DMS79 treated with DMSO at 0.1 percent for 48 hours (cell line): ENCODE measurements at places on chromosomes 12 and 14.

DNA sequence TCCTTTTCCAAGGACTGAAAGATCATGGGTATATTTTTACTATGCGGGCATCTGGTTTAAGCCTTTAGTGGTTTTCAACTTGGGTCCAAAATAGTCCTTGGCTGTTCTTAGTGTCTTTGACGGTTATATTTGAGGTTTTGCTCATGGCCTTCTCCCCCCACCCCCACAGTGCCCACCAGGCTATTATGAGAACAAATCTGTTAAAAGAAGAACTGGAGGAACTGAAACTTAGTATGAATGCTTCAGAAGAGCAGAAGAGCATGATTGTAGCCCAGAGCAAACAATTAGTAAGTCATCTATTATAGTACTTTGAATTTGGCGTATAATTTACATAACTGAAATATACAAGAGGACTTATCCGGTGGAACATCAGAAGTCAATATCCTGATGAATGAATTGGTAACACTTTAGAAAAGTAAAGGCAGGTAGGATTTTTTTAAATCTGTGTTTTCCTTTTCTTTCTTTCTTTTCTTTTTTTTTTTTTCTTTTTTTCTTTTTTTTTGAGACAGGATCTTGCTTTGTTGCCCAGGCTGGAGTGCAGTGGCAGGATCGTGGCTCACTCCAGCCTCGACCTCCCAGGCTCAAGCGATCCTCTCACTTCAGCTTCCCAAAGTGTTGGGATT, 71.8 kb upstream of the BCAT1 start:
- DNase-seq, result no peak

DNA sequence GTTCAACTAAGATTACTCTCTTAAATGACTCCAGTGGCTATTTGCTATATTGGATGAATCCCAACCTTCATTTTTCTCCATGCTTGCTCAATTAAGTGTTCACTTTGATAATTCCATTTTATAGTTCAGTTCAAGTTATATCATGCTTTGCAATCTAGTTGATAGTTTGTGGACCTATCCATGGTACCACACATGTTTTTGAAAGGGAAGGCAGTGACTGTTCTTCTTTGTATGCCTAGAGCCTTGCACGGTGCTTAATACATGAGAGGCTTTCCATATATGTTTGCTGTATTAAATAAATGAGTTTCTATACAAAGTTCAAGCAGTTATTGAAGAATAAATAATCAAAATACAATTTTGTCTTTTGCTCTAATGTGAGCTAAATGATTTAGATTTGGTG, 391.3 kb downstream of the NELL2 start:
- DNase-seq, result no peak

GRCh38 chr12:1922075-1922709, 3.7 kb upstream of the CACNA2D4 start:
- no peak for DNase-seq

DNA sequence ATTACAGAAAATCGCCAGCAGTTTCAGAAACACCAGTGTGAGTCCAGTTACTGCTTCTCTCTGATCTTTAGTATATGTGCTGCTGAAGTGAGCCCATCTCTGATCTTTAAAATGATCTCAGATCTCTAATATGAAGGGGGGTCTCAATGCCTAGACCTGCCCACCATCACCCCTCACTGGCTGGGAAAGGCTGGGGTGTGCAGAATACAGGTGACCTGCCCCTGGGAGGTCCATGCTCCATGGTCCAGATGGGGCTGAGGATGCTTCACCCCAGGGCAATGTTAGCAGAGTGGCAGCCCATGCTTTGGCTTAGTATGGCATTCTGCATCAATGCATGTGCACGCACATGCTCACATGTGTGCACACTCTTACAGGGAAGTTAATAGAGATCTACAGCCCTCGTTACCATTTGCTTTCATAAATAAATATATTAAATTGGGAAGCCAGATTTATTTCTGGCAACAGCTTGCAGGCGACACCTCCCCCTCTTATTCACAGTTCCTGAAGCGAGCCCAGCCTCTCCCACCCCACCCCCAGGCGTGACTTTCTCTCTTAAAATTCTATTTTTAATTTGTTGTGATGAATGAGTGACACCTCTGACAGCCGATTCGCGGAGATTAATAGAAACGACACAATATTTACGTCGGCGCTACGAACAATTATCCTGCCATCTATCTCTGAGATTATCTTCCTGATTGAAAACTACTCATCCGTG, 104.7 kb upstream of the ESRRB start:
- no peak for DNase-seq

DNA sequence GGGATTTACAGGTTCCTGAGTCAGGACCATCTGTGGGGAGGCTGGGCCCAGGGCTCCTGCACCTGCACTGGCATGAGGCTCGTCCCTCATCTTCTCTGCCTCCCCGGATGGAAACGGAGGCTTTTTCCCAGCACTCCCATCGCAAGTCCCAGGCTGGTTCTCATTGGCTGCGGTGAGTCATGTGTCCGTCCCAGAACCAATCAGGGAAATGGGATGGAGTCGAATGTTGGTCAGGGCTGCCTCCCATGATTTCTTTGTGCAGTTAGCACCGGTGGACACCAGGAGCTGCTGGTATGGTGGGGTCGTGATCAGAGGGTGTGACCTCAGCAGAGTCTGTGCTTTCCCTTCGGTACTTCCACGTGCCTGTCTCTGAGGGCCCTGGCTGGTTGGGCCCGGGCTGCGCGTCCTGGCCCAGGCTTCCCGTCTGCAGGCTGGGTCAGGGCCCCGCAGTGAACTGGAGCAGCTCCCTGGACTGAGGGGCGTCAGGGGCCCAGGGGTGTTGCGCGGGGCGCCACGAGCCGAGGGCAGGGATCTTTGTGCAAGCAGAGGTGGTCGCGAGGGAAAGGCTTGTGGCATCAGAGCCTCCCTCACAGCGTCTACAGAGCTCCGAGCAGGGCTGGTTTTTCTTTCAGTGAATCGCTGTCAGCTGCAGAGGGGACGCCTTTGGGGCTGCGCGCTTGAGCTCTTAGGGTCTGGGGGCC, 168.1 kb downstream of the ADGRD1 start:
- DNase-seq, result no peak

DNA sequence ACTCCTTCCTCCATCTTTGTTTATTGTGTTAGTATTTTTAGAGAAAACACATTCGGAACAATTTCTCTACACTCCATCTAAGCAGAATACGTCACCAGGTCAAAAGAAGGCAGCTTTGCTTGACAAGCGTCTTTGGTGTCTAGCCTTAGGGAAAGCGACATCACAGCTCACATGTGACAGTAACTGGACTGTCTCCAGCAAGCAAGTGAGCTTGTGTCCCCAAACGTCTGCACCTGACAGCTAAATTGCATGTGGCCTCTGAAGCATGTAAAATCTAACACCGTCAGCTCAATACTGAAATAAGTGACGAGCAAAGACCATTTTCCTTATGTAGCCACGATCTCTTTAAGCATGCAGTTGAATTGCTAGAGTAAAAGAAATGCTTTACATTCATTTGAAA, 509.8 kb downstream of the GLT1D1 start:
- DNase-seq, result peak; percentile 21

- DNase-seq, result no peak
Observed at GRCh38 chr12:54404061-54405004, 14.7 kb downstream of the ITGA5 start.

DNA sequence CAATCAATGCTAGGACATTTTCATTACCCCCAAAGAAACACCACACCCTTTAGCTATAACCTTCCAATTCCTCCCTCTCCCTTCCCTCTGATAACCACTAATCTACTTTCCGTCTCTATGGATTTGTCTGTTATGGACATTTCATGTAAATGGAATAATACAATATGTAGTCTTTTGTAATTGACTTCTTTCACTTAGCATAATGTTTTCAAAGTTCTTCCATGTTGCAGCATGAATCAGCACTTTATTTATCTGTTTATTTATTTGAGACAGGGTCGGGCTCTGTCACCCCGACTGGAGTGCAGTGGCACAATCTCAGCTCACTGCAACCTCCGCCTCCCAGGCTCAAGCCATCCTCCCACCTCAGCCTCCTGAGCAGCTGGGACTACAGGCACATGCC, 1.2 kb upstream of the RBM19 start:
- no peak for DNase-seq

- no peak for DNase-seq
Observed at GRCh38 chr14:53032838-53033390, 82.1 kb upstream of the FERMT2 start.

GRCh38 chr12:56282579-56282978, 15.8 kb downstream of the COQ10A start:
- DNase-seq, result no peak

- DNase-seq, result no peak
Observed at GRCh38 chr12:128079446-128079845, 187.5 kb upstream of the TMEM132C start.

DNA sequence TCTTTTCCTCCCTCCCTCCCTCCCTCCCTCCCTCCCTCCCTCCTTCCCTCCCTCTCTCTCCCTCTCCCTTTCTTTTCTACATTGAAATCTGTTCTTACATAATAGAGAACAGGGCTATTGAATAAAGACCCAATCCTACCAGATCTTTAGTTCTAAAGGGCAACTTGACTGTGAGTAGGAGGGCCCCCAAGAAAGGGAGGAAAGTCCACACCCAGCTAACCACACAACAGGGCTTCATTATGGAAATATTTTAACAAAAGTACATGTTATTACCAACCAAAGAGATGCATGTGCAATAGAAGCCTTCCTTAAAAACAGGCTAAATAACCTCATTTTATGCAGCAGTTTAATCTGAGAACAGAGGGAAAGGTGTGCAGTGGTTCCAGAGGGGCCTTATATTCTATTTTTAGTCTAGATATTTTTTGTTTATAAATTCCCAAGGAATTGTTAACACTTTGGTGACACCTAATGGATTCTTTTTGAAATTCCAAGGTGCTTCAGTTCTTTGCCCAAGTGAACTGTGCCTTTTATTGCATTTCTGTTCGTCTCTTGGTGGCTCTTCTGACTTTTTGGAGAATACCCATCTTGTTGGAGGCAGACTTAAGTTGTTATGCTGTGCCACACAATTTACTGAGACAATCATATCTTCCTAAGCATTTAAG, 63.0 kb downstream of the GNS start:
- peak; percentile 27 for DNase-seq

DNA sequence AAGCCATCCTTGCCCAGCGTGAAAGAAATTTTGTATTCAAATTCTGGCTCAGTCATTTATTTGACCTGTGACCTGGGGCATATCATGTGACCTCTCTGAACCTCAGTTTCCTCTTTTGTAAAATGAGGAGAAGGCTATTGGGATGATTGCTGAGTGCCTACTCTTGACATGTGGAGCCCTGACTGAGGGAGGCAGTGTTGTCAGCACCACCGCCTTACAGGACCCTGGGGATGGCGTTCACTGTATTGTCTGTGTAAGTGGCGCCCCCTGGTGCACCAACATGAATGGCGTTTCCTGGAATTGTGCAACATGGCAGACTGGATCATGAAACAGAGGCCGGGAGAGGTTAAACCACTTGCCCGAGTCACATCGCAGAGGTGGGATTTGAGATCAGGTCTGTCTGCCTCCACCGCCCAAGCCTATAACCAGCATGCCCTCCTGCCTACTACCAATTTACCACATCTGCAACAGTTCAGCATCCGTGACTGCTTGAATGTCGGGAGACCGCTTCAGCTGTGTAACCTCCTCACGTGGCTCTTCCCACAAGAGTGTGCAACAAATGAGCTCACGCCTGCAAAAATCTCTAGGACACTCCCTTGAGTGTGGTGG, 20.1 kb upstream of the CCDC63 start:
- DNase-seq, result peak; percentile 69

DNA sequence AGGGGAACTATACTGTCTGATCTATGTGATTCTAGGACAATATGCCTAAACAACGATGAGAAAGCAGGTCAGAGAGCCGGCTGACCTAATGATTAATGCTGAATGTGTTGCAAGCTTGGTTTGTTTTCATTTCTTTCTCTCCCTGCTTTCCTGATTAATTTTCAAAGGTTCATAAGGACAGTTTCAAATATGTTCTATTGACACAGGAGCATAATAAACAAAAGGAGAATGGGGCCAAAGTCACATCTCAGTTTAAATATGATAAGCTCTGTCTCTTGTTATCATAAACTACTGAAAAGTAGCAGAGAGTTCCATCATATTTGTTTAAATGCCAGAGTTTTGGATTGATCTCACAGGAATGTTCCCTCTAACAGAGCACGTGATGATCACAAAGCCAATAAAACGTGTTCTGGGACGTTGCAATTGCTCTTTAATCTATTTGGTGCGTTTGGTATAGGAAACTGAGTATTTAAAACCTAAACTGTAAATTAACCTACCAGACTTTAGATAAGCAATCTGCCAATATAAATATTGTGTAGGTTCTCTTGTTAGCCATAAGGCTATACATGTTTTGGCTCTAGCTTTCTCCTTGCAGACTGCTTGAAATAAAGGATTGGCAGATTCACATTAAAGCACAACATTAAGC, 3.7 kb upstream of the HSD17B6 start:
- no peak for DNase-seq

GRCh38 chr12:2624543-2625288, 170.1 kb upstream of the FKBP4 start:
- no peak for DNase-seq

GRCh38 chr12:5076761-5077160, 33.1 kb downstream of the KCNA5 start:
- DNase-seq, result peak; percentile 77

GRCh38 chr12:12387501-12387900, 30.6 kb downstream of the BORCS5 start:
- DNase-seq, result peak; percentile 89

DNA sequence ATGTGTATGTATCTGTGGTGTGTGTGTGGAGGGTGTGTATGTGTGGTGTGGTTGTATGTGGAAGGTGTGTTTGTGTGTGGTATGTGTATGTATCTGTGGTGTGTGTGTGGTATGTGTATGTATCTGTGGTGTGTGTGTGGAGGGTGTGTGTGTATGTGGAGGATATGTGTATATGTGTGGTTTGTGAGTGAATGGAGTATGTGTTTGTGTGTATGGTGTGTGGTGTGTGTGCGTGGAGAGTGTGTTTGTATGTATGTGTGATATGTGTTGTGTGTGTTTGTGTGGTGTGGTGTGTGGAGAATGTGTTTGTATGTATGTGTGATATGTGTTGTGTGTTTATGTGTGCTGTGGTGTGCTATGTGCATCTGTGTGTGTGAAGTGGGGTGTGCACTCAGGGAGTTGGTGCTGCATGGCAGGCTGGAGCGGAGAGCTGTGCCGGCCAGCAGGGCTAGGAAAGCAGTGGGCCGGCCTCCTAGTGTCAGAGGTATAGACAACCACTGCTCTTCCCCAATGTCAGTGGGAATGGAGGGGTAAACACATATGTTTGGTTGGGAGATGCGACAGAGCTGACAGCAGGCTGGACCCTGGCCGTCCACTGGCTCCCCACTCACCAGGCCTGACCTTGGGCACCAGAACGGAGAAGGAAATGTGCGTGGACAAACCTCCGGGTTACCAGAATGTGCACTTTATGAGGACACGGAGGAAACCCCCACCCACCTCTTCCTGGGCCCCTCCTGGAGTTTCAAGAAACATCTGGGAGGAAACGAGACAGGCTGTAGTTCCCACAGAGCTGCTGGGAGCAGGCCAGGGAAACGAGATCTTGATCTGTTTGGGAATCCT, 60.7 kb downstream of the CLMN start:
- DNase-seq, result no peak

GRCh38 chr14:91331721-91332120, 85.9 kb downstream of the CCDC88C start:
- no peak for DNase-seq
